ENCODE measurements at places on chromosomes 3 and 15.

GRCh38 chr3:182235504-182235903 lies 523.8 kb downstream of the SOX2 start:
- DNase-seq, result no peak

DNA sequence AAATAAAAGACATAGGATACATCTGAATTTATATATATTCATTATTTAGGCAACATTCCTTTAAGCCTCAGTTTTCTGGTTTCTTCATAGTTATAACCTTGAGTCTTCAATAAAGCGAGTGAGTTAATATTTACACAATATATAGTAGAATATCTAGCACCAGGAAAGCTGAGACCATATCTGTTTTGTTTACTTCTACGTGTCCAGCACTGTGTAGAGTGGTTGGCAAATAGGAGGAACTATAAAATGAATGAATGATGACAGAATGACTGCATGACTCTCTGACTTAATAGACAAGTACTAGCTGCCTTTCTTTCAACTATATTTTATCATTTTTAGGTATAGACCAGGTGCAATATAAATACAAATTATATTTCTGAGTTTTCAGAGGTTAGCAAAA lies 197.8 kb upstream of the RBMS3 start:
- DNase-seq, result no peak

- no peak for DNase-seq
Measured at GRCh38 chr3:159800434-159801155, 188.0 kb upstream of the IL12A start.

DNA sequence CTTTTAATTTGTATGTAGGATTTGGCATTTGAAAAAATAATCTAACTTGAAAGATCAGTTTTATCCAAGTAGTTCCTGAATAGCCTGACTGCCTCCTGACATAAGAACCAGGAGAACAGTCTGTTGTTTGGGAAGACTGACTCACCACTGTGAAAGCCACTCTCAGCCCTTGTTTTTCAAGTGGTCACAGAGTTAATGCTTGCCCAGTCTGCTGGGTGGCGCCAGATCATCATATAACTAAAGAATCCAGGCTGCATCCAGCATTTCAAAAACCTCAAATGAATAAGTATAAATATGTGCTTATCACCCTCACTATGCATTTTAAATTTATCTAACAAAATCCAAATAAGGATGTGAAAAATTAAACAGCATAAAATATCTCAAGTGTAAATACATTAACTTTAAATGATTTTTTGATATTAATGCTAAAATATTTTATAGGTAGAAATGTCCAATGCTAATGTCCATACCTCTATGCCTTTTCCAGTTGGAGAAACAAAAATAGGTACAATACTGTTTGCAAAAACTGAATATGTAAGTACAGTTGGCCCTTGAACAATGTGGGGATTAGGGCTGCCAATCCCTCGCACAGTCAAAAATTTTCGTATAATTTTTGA lies 26.9 kb upstream of the ZBBX start:
- peak; percentile 47 for DNase-seq

DNA sequence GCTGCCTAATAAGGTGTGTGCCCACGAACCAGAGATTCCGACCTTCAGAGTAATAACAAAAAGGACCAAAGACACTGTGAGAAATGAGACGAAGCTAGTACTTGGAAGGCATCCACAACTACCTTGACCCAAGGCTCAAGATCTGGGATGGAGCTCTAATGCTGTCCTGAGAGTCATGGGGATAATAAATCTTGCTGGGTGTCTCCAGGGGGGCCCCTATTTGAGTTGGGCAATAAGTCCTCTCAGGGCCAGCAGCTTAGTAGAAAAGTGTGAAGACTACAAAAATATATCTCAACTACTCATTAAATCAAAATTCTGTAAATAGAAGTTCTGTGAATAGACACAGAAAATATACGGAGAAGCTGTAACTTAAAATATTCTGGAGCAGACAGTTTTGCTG lies 2.9 kb upstream of the NDN start:
- DNase-seq, result no peak
